ENCODE measurements at places on chromosomes 2 and 18. TPM values are rescaled to one million over a fixed set of nuclear protein-coding genes. Genes with fewer than 3 reads are reported as not detected.

- peak; percentile 35 for DNase-seq
Measured at GRCh38 chr18:56026509-56026908, 438.5 kb upstream of the TCF4 start.

ARHGEF4 gene
- polyA plus RNA-seq, result 36.1 TPM

GRCh38 chr2:27720004-27720551 lies 51.4 kb upstream of the MRPL33 start:
- no peak for DNase-seq

MROH2A gene
- not detected for polyA plus RNA-seq

ZDBF2 gene
- polyA plus RNA-seq, result 16.1 TPM

DNA sequence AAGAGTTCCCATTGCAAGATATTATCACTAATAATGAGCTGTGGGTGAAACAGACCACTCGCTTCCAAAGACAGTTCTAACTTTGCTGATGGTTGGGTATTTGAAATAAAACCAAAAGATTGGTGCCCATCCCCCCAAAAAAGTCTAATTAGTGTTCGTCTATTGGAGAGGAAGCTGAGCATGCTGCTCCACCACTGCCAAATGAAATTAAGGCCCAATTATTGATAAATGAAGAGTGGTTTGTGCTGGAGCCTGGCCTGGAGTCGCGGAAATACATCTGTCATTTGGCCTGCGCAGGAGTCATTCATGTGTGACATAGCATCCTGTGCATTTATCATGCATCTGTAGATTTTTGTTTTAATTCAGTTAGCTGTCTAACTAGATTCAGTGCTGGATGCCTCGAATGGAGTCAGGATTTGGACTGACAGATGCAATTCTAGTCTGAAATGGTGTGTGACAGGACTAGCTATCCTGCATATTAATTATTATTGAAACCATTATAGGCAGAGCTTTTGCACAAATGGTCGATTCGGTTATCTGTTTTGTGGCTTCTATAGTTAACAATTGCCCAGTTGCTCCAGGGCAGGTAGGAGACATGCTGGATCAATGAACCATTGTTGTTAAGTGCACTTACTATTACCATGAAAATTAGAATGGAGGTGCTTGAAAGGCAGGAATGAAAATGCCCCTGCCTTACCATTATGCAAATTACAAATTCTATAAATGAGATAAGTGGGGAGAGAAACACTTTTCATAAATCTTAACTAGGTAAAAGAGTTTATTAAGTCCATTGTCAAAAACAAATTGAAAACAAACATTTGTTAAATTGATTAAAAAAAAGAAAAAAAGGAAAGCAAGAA lies 450.4 kb upstream of the TCF4 start:
- no peak for DNase-seq

GRCh38 chr2:225276207-225276606 lies 123.3 kb upstream of the NYAP2 start:
- DNase-seq, result no peak

DNA sequence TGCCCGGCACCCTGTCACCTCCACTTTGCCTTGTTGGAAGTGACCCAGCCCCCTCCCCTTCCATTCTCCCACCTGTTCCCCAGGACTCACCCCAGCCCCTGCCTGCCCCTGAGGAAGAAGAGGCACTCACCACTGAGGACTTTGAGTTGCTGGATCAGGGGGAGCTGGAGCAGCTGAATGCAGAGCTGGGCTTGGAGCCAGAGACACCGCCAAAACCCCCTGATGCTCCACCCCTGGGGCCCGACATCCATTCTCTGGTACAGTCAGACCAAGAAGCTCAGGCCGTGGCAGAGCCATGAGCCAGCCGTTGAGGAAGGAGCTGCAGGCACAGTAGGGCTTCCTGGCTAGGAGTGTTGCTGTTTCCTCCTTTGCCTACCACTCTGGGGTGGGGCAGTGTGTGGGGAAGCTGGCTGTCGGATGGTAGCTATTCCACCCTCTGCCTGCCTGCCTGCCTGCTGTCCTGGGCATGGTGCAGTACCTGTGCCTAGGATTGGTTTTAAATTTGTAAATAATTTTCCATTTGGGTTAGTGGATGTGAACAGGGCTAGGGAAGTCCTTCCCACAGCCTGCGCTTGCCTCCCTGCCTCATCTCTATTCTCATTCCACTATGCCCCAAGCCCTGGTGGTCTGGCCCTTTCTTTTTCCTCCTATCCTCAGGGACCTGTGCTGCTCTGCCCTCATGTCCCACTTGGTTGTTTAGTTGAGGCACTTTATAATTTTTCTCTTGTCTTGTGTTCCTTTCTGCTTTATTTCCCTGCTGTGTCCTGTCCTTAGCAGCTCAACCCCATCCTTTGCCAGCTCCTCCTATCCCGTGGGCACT lies 4.5 kb downstream of the RETREG2 start:
- DNase-seq, result no peak

DNA sequence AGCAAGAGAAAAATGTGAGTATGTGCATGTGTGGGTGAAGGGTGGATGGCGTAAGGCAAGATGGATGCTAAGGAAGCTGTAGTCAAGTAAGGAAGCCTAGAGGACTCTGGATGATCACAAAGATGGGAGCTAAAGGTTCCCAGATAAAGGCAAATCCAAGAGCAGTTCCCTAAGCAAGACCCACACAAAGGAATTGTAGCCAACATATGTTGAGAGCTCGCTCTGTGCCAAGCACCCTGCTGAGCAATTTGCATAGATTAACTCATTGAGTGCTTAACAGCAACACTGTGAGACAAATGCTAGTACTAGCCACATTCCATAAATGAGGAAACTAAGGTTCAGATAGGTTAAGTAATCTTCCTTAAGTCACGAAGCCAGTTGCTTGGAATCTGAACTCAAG lies 132.6 kb downstream of the C1D start:
- no peak for DNase-seq

GRCh38 chr18:59219672-59220163 lies at the start of gene GRP:
TSS of gene GRP (plus strand) at chr18:59220158. CDS start at chr18:59220266, 108 bp downstream.
- no peak for DNase-seq

DNA sequence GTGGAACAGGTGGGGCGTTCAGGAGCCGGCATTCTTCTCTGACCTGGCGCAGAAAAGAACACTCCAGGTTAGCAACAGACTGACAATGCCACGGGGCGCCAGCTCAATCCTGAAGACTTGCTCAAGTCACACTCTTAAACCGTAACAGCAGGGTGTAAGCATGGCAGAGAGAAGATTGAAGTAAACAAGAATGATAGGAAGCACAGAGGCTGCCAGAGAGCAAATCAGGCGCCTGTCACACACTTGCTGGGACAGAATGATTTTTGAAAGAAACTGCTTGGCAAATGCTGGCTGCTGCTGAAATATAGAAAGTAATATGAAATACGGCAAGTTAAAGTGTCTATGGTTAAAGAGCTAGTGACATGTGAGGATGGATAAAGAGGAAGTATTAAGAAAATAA lies 80.5 kb downstream of the MEP1B start:
- no peak for DNase-seq

- no peak for DNase-seq
Measured at GRCh38 chr18:74281980-74282754, 9.6 kb downstream of the CYB5A start.

DNA sequence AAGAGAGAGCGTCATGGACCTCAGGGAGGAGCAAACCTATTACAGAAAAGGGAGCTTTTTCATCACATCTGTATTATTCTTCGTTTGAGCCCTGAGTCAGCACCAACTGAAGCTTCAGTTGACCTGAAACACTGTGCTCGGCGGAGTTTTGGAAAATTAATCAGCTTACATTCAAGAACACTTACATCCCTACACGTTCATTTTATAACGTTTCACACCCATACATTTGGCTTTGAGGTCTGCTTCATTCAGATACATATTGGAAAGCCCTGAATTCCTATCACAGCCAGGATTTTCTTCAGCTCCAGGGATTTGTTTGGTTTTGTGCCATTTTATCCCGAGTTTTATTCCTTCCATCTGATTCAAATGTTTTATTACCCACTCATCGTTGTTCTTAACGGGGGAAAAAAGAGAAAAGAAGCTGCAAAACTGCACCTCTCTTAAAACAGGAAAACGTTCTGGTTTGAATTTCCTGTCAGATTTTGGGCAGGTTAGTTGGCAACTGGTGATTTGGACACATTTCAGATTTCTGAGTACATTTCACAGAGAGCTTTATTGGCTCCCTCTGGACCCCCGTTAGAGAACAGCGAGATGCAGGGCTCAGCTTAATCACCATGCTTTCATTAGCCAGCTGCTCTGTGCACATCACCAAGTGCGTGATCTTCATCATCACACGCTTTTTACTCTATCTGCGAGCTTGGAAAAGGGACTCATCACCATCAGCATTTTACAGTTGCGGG lies 88.8 kb downstream of the CDC42EP3 start:
- peak; percentile 43 for DNase-seq

GRCh38 chr18:62554061-62554815 lies 31.4 kb downstream of the ZCCHC2 start:
- no peak for DNase-seq
